NCI-H2081 treated with DMSO at 0.1 percent for 48 hours (cell line): ENCODE measurements at places on chromosomes 5 and 9.

- no peak for DNase-seq
Observed at GRCh38 chr5:157502143-157502647, 42.2 kb downstream of the NIPAL4 start.

DNA sequence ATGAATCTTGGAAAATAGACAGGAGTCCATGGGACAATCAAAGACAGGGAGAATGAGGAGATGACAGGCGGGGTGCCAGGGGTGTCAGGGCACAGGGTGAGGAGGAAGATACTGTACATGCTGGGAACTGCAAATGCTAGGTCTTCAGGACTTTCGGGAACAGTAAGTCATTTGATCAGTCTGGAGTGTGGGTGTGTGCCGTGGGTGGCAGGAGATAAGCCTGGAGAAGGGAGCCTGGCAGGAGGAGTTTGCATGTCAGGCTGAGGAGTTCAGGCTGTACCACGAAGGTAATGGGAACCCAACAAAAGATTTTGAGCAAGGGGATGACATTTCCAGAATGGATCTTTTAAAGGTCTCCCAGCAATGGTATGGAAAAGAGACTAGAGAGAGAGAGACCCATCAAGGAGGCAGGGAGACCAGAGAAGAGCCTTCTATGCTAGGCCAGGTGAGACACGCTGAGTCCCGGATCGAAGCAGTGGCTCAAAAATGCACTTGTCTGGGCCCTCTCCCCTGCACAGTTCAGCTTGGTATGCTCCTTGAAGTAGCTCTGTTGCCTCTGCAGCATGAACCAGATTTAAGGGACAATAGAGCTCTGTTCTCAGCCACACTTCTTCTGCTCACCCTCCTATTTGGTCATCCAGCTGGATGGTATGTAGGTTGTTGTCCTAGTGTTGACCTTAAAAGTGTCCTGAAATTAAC lies 77.0 kb upstream of the FER start:
- no peak for DNase-seq

DNA sequence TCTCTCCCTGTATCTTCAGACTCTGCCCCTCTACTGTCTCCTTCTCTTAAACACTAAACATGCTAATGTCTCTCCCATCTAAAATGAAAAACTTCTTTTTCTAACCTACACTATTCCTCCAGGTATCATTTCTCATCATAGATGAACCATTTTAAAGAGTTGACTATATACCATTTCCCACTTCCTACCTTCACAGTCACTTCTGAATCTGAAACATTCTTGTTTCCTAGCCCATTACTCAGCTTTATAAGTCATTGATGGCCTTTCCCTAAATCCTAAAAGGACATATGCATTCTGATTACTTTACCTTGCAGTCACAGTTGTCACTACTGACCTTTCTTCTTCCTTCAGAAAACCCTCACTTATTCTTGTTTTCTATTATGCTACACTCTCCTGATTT lies 118.2 kb downstream of the SSBP2 start:
- no peak for DNase-seq

DNA sequence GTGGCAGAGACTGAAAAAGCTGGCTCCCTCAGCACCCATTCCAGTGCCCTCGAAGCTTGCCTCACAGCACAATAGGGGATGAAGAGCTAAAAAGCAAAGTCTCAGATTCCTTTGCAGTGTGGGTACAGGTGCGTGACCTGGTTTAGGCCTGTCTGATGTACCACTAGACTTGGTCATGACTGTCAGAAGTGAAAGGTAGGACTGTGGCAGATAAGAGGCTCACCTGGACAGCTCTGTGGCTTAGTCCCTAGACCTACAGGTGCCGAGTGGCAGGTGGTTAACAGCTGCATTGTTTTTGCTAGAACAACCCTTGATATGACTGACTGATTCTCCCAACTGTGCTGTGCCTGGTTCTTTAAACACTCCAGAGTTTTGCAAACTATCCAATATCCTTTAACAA lies 14.7 kb upstream of the SFXN1 start:
- DNase-seq, result no peak

- no peak for DNase-seq
Observed at GRCh38 chr5:64273276-64273675, 107.6 kb downstream of the RNF180 start.

DNA sequence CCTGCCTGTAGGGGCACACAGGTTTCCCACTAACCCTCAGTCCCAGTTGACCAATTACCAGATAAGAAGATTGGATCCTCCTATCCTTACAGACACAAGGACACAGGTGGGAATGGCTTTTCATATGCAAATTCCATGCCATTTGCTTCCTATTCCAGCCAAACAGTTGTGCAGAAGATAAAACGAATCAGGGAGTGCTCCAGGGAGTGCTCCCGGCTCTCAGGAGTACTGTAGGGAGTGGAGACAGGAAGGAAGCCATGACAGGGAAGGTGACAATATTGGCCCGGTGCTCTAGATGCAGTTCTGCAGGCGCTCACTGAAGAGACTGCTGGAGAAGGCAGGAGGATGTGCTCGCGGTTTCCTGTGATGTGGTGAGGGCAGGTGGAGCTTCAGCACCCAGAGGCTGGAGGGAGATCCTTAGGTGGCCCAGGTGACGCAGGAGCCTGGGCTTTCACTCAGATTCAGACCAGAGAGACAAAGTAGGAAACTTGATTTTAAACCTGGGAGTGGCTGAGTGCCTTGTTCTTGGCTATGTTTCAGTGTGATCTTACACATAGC lies 260.0 kb downstream of the AUH start:
- DNase-seq, result no peak

- DNase-seq, result no peak
Observed at GRCh38 chr9:87392086-87392485, 105.6 kb upstream of the DAPK1 start.

DNA sequence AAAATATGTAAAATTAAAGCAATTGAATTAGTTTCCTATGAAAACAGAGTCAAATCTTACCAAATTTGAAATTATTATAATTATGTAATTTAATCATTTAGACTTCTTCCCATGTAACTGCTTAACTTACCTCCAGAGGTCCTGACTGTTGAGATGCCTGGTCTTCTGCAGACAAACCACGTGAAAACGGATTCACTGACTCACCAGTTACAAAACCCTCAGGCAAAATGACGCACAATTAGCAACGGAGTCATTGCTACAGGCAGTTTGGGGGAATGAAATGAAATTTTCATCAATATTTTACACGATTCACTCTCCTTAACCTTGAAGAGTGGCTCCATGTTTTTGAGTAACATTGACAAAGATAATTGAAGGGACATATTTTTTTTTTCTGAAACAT lies 460.8 kb downstream of the MTRR start:
- DNase-seq, result no peak

DNA sequence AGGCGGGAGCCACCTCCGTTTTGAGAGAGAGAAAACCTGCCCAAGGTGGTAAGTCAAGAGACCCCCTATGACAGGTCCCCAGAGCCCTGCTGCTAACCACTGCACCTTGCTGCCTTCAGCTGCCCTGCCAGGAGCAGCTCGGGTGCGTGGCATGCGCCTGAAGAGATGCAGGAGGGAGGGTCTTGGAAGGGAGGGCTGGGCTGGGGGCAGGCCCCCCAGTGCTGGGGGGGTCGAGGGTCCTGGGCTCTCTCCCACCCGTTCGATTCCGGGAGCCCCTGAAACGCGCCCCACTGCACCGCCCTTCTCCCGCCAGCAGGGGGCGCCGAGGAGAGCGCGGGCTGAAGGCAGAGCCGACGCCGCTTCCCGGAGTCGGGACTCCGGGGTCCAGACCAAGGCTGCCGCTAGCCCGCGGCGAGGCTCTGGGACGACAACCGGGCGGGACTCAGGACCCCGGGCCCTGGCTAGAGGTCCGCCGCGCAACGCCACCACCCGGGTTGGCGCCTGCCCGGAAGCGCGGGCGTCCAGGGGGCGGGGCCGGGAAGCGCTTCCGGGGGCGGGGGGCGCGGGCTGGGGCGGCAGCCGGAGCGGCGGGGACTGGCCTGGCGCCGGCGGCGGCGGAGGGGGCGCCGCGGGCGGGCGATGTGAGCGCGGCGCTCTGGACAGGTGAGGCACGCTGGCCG lies at the start of gene ZBTB34:
ZBTB34 (plus strand) TSS at position 563 of the 680 bp plus-strand sequence. CDS start 18,761 bp downstream, outside the sequence.
- no peak for DNase-seq

- DNase-seq, result no peak
Observed at GRCh38 chr5:127572930-127573329, 55.5 kb downstream of the PRRC1 start.

GRCh38 chr5:32984851-32985610 lies 273.9 kb downstream of the NPR3 start:
- DNase-seq, result no peak

GRCh38 chr5:176133877-176134276 lies 104.3 kb upstream of the SIMC1 start:
- DNase-seq, result no peak

DNA sequence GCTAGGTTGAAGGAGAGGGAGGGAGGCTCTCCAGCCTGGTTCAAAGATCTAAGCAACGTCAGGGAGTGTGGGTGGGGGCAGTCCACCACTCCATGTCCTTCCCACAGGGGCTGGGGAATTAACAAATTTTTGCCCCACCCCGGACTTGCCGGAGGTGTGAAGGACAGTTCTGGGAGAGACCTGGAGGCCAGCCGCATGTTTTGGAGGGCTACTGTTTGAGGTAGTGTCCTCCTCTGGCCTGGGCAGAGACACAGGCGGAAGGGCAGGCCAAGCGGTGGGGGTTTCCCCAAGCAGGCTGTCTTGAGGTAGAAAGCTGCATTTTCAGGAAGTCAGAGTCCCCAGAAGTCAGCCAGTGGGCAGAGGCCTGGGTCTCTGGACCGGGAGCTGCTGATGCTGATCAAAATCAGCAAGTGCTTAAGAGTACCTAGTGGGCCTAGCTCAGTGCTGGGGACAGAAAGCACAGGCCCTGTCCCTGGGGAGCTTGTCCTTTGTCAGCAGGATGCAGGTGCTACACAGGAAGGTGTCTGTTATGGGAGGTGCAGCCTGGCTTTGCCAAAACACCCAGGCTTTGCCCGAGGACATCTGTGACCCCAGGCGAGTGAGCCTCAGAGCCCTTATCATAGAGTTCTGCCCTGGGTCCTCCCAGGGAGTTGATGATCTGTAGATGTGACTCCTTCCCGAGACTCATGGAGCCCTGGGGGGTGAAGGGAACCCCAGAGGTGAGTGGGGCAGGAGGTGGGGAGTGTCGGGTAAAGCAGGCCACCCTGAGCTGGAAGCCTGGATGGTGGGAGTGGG lies 18.5 kb downstream of the JADE2 start:
- DNase-seq, result no peak

- no peak for DNase-seq
Observed at GRCh38 chr9:30058463-30058862, 2326.0 kb upstream of the ACO1 start.

- peak; percentile 27 for DNase-seq
Observed at GRCh38 chr5:18985171-18985758, 1002.7 kb downstream of the CDH18 start.

DNA sequence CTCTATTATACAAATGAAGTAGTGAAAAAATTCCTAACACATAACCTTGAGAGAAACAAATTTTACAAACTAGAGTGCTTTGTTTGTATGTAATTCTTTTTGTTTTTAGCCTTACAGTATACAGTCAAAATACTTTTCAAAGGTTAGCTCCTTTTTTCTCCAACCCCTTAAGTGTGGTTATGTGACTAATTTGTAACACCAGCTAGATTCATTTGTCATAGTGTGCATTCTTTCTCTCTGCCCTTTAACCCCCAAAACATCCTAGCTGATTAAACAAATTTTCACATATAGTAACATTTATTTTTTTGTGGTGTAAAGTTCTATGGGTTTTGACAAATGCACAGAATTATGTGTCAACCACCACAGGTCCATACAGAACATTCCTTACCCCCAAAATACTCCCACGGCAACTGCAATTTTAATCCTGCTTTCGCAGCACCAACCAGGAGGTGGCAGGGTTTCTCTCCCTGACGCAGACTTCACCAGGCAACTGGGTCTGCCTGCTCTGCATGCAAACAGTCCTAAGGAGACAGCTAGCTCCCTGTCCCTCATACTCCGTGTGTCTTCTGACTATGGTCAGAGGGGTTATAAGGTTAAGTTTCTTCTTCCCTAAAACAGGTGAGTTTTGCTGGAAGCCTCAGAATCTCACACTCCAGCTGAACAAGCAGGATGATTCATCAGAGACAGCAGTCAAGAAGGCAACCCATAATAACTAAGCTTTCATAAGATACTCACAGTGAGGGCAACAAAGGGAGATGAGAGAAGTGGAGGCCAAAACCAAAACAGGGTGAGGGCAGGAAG lies 44.5 kb upstream of the NR5A1 start:
- DNase-seq, result no peak

DNA sequence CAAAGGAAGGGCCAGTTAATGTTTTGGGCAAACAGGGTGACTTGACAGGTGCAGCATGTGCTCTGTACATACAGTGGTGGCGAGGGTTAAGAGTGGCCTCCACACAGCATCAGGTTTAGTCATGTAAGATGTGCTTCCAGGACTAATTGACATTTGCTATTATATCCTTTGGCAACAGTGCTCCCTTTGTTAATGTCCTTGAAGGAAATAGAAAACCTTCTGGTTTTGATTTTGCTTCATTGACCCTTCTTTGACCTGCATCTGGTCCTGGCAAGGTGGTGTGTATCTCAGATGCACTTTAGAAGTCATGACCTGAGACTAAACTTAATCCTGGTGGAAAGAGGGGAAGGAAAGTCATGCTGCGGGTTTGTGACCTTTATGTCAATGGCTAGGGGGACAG lies 440.0 kb downstream of the ENC1 start:
- peak; percentile 16 for DNase-seq
